Activated naive CD8-positive, alpha-beta T cell treated with anti-CD3 and anti-CD28 coated beads for 36 hours (primary cell): ENCODE measurements at places on chromosomes 6 and 20. TPM values are rescaled to one million over a fixed set of nuclear protein-coding genes. Genes with fewer than 3 reads are reported as not detected.

DNA sequence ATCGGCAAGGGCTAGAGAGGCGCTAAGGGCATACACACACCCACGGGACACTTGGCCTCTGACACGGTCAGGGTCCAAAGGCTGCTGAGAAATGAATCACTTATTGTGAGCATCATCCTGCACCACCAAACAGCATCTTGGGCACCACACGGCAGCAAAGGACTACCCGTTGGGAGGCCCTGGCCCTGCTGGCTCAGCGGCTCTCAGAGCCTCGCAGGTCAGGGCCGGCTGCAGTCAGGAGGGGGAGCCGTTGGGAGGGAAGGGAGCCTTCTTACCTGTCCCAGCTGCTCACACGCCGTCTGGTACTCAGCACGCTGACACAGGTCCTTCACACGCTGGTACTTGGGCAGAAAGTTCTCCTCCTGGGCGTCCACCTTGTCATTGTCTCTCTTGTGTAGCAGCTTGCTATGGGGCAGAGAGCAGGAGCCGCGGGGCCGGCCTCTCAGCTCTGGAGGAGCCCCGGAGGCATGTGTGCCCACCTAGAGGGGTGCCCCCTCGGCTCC lies 109.0 kb downstream of the SULF2 start:
- H3K27ac ChIP-seq: no peak overlapping the region
- H3K4me3 ChIP-seq: no peak overlapping the region
- peaks cover 2% of the 10 kb centered on the region for H3K4me1 ChIP-seq
- no peaks in the 10 kb centered on the region for H3K27me3 ChIP-seq

Gene NR2E1
- total RNA-seq: not detected

DNA sequence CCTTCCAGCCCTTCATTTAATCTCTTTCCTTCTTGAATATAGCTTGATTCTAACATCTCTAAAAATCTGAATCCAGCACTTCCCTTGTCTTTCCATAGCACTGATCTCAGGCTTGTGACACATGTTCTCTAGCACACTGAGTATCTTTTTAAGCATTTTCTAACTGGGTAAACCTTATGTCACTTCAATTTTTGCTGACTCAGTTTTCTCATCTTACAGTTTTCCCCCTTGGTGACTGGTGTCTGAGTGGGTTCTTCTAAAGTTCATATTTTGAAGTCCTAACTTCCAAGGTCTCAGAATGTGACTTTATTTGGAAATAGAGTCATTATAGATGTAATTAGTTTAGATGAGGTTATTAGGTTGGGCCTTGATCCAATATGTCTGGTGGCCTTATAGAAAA lies 153.9 kb downstream of the PAK5 start:
- DNase-seq: no peak
- no peaks in the 10 kb centered on the region for H3K4me1 ChIP-seq
- no peak overlapping the region for H3K4me3 ChIP-seq
- H3K27ac ChIP-seq: no peak overlapping the region
- no peaks in the 10 kb centered on the region for H3K36me3 ChIP-seq

- H3K27me3 ChIP-seq: peaks cover 3% of the 10 kb centered on the region
- H3K4me1 ChIP-seq: no peaks in the 10 kb centered on the region
- no peaks in the 10 kb centered on the region for H3K36me3 ChIP-seq
- H3K27ac ChIP-seq: no peak overlapping the region
- DNase-seq: no peak
Measured at GRCh38 chr20:47951521-47951971, 166.3 kb upstream of the SULF2 start.

Gene MICA
- 10.5 TPM for total RNA-seq

DNA sequence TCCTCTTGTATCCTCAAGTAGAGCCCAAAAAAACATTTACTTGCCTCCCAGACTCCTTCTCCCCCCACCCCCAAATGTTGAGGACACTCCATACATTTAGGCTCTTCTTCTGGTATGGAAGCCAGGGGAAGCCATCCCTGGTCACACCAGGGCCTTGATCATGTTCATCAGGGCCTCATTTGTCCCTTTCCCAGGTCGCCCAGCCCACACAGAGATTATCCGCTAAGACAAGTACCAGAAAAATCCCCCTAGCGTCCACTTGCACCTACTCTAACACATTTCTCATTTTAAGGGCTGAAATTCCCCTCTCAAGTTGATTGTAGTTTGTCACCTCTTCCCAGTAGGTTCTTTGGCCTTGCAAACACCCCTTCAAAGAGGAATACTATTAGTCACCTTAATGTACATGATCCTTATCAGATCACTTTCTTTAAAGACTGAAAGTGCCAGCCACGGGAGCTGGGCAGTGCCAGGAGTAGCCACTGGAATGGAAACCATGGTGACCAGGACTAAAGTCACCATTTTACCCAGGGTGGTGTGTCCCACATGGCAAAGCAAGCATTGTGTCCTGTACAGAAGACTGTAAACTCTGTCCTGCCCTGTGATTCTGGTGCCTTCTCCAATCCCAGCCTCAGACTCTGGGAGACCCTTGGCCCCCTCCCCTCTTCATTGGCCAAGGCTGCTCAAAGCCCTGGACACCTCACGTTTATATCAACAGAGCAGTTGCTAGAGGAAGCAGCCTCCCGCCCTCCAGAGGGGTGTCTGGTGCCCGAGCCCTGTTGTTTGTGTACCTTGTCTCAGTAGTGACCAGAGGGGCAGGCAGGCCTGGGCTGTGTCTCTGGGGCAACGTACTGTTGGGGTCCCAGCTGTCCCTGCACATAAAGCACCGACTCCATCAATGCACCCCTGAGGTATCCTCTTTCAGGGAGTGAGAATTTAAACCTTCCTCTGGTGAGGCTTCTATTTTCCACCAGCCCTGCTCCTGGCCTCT lies 5.0 kb upstream of the APOBEC2 start:
- no peak overlapping the region for H3K27ac ChIP-seq
- no peak for DNase-seq
- no peaks in the 10 kb centered on the region for H3K27me3 ChIP-seq
- H3K4me1 ChIP-seq: peaks cover 12% of the 10 kb centered on the region
